NCI-H345 (cell line): ENCODE measurements at places on chromosomes 3 and 15.

DNA sequence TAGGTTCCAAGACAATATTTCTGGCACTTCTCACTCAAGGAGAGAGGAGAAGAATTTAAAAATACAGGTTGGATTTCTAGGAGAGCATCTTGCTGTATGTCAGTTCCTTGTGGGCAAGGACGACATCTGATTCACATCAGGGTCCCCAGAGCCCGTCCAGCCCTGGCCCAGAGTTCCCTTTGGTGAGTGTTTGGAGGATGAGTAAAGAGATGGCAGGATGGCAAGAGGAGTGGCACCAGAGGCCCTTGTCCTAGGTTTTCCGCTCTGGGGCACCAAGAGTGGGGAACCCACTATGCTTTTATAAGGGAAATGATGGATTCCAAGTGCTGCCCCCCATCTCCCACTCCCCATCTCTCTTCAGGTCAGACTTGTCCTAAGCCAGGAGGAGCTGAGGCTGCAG, 181.8 kb downstream of the TBC1D2B start:
- DNase-seq, result no peak

GRCh38 chr15:80055933-80056332, 3.5 kb upstream of the ZFAND6 start:
- no peak for DNase-seq

GRCh38 chr3:123270818-123271217, 69.1 kb downstream of the SEC22A start:
- no peak for DNase-seq

GRCh38 chr15:89783111-89783860, 7.2 kb downstream of the MESP2 start:
- DNase-seq, result no peak

DNA sequence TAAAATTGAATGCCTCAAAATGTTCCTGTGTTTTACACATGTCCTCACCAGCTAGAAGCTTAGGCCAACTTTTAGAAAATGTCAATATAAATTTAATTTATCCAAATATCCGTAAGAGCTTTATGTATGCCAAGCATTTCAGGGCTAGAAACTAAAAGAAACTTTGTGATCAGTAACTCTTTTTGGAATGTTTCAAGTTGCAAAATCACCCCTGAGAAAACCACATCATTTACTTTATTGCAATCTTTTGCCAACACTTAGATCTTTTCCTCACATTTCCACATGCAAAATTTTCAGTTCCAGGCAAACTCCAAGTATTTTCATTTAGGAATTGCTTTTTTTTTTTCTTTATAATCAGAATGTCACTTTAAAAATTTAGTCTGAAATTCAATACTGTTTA, 20.1 kb upstream of the IGF1R start:
- DNase-seq, result no peak

- no peak for DNase-seq
These were observed 143.0 kb upstream of the PRR23C start for GRCh38 chr3:139187648-139188047.

GRCh38 chr3:19148768-19149091, 420 bp downstream of the KCNH8 start:
- no peak for DNase-seq
